ENCODE measurements at places on chromosomes 13 and 19. TPM values are rescaled to one million over a fixed set of nuclear protein-coding genes. Genes with fewer than 3 reads are reported as not detected.

C1QTNF9 gene
- not detected for total RNA-seq

PODNL1 gene
- 0.29 TPM for total RNA-seq

UPF3A gene
- total RNA-seq = 38.7 TPM

FAM32A gene
- 41.9 TPM for total RNA-seq

CDC16 gene
- total RNA-seq = 67.2 TPM

FCAR gene
- total RNA-seq = not detected

NLRP9 gene
- total RNA-seq = not detected

- no peak for DNase-seq
- H3K4me1 ChIP-seq = peaks cover 7% of the 10 kb centered on the region
- H3K27ac ChIP-seq = no peak overlapping the region
- no peak overlapping the region for H3K4me3 ChIP-seq
- peaks cover under 1% of the 10 kb centered on the region for H3K36me3 ChIP-seq
These were observed 687 bp upstream of the SYT3 start for GRCh38 chr19:50640368-50640767.

DNA sequence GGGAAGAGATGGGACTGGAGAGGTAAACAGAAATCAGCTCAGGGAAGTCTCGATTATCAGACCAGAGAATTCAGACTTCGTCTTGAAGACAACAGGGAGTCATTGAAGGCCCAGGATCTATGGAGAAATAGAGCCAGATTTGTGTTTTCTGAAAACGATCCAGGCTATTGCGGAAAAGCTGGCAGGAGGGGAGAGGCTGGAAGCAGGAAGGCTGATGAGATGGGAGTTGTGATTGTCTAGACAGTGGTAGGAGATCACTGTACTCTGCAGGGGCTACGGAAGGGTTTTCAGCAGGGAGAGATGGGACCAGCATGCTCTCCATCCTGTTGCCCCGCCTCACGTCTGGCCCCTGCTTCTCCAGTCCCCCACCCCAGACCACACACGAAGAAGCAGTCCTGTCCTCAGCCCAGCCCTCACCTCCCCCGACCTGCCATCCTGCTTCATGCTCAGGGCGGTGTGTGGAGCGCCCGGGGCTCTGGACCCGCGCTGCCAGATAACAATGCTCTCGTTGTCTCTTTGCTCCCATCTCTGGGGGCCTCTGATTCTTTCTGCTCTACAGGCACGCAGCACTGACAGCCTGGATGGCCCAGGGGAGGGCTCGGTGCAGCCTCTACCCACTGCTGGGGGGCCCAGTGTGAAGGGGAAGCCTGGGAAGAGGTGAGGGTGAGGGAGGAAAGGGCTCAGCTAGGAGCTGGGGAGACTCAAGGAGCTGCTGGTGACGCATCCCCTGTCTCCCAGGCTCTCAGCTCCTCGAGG, 1.9 kb downstream of the ARHGAP33 start:
- H3K4me1 ChIP-seq = peaks cover 18% of the 10 kb centered on the region
- H3K36me3 ChIP-seq = peaks cover 6% of the 10 kb centered on the region
- H3K27ac ChIP-seq = no peak overlapping the region
- no peak for DNase-seq
- no peaks in the 10 kb centered on the region for H3K27me3 ChIP-seq

GRCh38 chr19:51461723-51462161, 3.5 kb upstream of the SIGLEC8 start:
- DNase-seq = no peak
- H3K4me1 ChIP-seq = peaks cover 3% of the 10 kb centered on the region
- peaks cover 36% of the 10 kb centered on the region for H3K27me3 ChIP-seq
- no peak overlapping the region for H3K27ac ChIP-seq

DNA sequence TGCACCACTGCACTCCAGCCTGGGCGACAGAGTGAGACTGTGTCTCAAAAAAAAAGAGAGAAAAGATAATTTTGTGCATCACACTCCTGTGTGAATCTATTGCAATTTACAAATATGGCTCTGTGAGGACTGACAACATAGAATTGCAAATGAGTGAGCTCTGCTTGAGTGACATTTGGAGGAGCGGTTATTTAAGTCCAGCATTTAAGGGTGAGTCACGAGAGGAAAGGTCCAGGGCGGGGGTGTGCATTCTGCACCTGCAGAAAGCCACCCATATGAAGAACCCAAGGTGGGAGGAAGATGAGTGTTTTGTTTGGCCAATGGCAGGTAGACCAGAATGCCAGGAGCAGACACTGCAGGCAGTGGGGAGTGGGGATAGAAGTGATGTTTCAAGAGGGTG, 58.5 kb downstream of the DGKH start:
- no peak overlapping the region for H3K27ac ChIP-seq
- peaks cover 4% of the 10 kb centered on the region for H3K36me3 ChIP-seq

- H3K4me1 ChIP-seq = peaks cover 27% of the 10 kb centered on the region
- DNase-seq = no peak
- H3K27ac ChIP-seq = no peak overlapping the region
- H3K27me3 ChIP-seq = no peaks in the 10 kb centered on the region
- peaks cover 2% of the 10 kb centered on the region for H3K36me3 ChIP-seq
- H3K4me3 ChIP-seq = no peak overlapping the region
These were observed 471.0 kb downstream of the COG6 start for GRCh38 chr13:40126306-40127085.

DNA sequence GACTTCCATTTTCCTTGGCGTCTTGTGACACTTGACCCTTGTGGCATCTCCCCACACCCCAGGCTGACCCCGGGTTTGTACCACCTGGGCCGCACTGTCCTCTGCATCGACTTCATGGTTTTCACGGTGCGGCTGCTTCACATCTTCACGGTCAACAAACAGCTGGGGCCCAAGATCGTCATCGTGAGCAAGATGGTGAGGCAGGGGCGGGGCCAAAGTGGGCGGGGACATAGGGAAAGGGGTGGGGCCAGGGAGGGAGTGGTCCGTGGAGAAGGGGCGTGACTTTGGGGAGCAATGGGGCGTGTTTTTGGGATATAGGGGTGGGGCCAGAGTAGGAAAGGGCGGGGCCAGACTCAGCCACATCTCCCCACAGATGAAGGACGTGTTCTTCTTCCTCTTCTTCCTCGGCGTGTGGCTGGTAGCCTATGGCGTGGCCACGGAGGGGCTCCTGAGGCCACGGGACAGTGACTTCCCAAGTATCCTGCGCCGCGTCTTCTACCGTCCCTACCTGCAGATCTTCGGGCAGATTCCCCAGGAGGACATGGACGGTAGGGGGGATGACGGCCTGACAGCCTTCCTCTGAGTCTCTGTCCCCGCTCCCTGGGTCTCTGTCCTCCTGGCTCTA, 42.8 kb downstream of the TRPM4 start:
- no peak overlapping the region for H3K4me3 ChIP-seq
- peaks cover 2% of the 10 kb centered on the region for H3K4me1 ChIP-seq
- no peaks in the 10 kb centered on the region for H3K36me3 ChIP-seq

DNA sequence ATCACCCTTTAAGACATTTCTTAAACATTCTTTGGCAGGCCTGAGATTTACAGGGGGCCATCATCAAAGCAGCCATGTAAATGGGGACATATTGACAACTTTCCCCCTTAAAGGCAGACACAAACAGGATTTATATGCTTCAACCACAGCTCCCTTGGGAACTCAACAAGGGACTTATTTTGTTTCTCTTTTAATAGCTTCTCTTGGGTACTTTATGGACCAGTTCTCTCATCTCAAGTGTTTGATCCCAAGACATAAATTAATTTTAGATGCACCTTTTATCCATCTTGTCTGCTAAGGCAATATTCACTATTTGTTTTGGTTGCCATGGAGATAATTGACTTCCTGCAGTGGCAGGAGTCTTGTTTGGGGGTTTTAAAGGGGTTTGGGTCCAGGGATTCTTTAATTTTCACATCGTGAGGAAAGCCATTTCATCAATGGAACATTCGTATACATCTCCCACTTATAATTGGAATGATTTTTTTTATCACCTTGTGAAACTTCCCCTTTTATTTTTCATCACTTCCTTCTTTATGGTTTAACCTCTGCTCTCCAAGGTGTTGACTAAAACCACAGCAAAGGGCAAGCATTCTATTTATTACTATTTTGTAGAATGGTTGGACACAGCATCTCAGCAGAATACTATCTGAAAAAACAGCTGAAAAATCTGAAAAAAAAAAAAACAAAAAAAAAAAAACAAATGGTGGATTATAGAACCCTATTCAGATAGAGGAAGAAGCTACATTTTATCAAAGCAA, 726.0 kb downstream of the DIAPH3 start:
- DNase-seq = no peak
- H3K4me1 ChIP-seq = no peaks in the 10 kb centered on the region
- H3K27me3 ChIP-seq = peaks cover 25% of the 10 kb centered on the region
- no peak overlapping the region for H3K27ac ChIP-seq

GRCh38 chr13:24361113-24361512, 51.7 kb downstream of the C1QTNF9 start:
- H3K36me3 ChIP-seq = no peaks in the 10 kb centered on the region
- H3K27ac ChIP-seq = no peak overlapping the region
- H3K4me3 ChIP-seq = no peak overlapping the region
- no peak for DNase-seq
- H3K27me3 ChIP-seq = no peaks in the 10 kb centered on the region
- no peaks in the 10 kb centered on the region for H3K4me1 ChIP-seq

DNA sequence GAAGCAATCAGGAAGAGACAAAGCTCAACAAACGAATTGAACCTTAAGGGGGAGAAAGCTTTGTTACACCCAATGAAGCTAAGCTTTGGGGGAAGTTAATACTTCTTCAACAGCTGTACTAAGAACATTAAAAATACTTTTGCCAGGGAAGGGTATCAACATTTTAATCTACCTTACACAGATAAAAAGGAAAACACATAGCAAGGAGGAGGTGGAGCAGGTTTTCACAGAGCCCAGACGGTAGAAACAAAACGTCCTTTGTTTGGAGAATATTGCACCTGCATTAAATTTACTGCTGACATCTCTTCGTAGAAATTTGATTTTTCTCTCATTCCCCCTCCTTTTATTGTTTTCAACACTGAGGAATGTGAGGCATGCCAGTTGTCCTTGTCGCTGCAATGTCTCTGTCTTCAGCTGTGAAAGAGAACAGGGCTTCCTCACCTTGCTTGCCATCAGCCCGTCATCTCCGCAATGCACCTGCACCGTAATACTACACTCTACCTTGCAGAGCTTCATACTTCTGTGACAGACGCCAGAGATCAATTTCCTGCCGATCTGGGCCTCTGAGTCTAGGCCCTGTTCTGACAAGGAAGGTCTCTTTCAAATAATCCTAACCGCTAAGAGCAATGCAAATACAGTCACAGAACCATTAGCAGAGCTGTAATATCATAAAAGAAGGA, 270.8 kb downstream of the SPRY2 start:
- no peaks in the 10 kb centered on the region for H3K36me3 ChIP-seq
- H3K27me3 ChIP-seq = no peaks in the 10 kb centered on the region
- no peaks in the 10 kb centered on the region for H3K4me1 ChIP-seq
- no peak overlapping the region for H3K4me3 ChIP-seq
- H3K27ac ChIP-seq = no peak overlapping the region

- peaks cover 31% of the 10 kb centered on the region for H3K4me1 ChIP-seq
- no peak overlapping the region for H3K27ac ChIP-seq
- H3K36me3 ChIP-seq = no peaks in the 10 kb centered on the region
- DNase-seq = peak; percentile 61
- H3K27me3 ChIP-seq = peaks cover 28% of the 10 kb centered on the region
- peak overlapping the region; percentile 80 for H3K4me3 ChIP-seq
These were observed 629 bp upstream of the FGF9 start for GRCh38 chr13:21670006-21670882.

- peaks cover 82% of the 10 kb centered on the region for H3K27me3 ChIP-seq
- no peaks in the 10 kb centered on the region for H3K36me3 ChIP-seq
- H3K4me1 ChIP-seq = peaks cover 43% of the 10 kb centered on the region
- no peak for DNase-seq
These were observed 1.6 kb upstream of the POU4F1 start for GRCh38 chr13:78604782-78605611.

DNA sequence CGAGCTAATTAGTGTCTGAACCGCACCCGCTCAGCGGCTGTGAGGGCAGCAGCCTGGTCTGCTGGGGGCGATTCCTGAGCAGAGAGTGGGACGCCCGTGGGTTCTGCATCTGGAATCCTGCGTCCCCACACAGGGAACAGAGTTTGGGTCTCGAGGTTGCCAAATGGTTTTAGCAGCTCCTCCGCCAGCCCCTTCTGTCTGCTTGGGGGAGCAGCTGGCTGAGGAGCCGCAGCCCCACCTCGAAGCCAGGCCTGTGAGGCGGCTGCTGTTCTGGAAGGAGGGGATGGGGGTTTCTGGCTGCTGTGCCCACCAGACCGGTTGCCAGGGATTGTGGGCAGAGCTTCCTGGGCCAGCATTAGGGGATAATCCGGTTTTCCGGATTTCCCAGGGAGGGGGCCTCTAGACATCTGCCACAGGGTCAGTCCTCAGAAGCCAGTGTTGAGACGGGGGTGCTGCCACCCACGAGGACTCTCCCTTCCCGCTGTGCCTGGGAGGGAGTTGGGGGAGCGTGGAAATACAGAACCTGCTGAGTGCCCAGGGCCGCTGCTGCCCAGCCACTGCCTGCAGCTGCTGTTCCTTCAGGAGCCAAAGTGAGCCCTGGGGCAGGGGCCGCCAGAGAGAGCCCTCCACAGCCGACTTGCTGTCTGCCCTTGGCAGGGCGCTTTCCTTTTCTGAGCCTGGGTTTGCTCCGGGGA, 2.0 kb downstream of the CDC34 start:
- peaks cover 24% of the 10 kb centered on the region for H3K4me1 ChIP-seq
- peak overlapping the region; percentile 85 for H3K4me3 ChIP-seq
- peaks cover under 1% of the 10 kb centered on the region for H3K27me3 ChIP-seq
- H3K27ac ChIP-seq = no peak overlapping the region
- H3K36me3 ChIP-seq = peaks cover 4% of the 10 kb centered on the region
- no peak for DNase-seq

DNA sequence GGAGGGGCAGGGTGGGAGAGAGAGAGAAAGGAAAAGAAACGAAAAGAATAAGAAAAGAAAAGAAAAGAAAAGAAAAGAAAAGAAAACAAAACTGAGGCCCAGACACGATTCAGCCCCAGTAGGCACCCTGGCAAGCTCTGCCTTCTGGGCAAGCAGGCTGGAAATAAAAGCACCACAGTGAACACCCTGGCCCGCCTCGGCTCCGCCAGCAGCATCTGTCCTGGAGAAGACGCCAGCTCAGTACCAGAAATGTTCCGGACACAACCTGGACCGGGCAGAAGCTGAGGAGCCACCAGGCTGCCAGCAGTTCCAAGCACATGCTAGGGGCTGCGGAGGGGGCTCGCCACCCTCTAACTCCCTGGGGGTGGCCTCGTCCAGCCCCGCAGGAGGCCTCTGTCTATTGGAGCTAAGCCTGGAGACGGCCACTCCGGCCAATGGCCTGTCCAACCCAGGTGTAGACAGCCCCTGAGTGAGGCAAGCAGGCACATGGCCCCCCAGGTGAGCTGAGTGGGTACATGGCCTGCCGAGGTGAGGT, 11.4 kb upstream of the CPAMD8 start:
- H3K4me1 ChIP-seq = no peaks in the 10 kb centered on the region
- no peak for DNase-seq
- no peak overlapping the region for H3K4me3 ChIP-seq
- no peaks in the 10 kb centered on the region for H3K36me3 ChIP-seq
- H3K27ac ChIP-seq = no peak overlapping the region
- H3K27me3 ChIP-seq = peaks cover 3% of the 10 kb centered on the region

Data from activated naive CD4-positive, alpha-beta T cell treated with anti-CD3 and anti-CD28 coated beads for 36 hours (primary cell).